Airway epithelial cell (primary cell): ENCODE measurements at places on chromosomes 2 and 18. TPM values are rescaled to one million over a fixed set of nuclear protein-coding genes. Genes with fewer than 3 reads are reported as not detected.

Gene DSG3
- 165 and 218 TPM in 2 replicates for total RNA-seq

Gene FAM237A
- not detected in 2 replicates for total RNA-seq

Gene SLC9A4
- total RNA-seq, result not detected in 2 replicates

Gene REG1A
- total RNA-seq, result not detected in 2 replicates

Gene MOGAT1
- total RNA-seq, result not detected in 2 replicates

Gene SERPINB12
- total RNA-seq, result 0.28 TPM in 1 of 2 replicates, not detected in the other

Gene C2orf80
- not detected in 2 replicates for total RNA-seq

Gene ETAA1
- total RNA-seq, result 13.4 and 17.5 TPM in 2 replicates

Gene TWIST2
- 10.0 and 14.7 TPM in 2 replicates for total RNA-seq

Gene KLHL14
- total RNA-seq, result not detected in 2 replicates

Gene ST6GAL2
- total RNA-seq, result 0.23 TPM in 1 of 2 replicates, not detected in the other

Gene MOCOS
- 1.2 and 2.9 TPM in 2 replicates for total RNA-seq

Gene PJVK
- 0.74 and 0.78 TPM in 2 replicates for total RNA-seq

Gene C18orf54
- 5.4 TPM in 2 replicates for total RNA-seq

Gene MRO
- not detected in 2 replicates for total RNA-seq

Gene IL36RN
- 9.6 and 11.6 TPM in 2 replicates for total RNA-seq

Gene ERMN
- not detected in 2 replicates for total RNA-seq

Gene ALK
- not detected in 2 replicates for total RNA-seq

Gene ATP6V1C2
- 0.09 and 0.42 TPM in 2 replicates for total RNA-seq

Gene HOXD8
- not detected in 2 replicates for total RNA-seq

Gene MDH1B
- total RNA-seq, result 0.14 and 0.28 TPM in 2 replicates

Gene HRH4
- 0.07 TPM in 1 of 2 replicates, not detected in the other for total RNA-seq

Gene FER1L5
- 0.21 TPM in 1 of 2 replicates, not detected in the other for total RNA-seq

Gene DNAJB2
- 42.6 and 50.6 TPM in 2 replicates for total RNA-seq

Gene SLC4A3
- total RNA-seq, result 5.9 and 6.5 TPM in 2 replicates

Gene SCYGR4
- total RNA-seq, result not detected in 2 replicates

Gene L3MBTL4
- total RNA-seq, result 0.05 and 0.07 TPM in 2 replicates

Gene REEP1
- total RNA-seq, result 0.14 TPM in 1 of 2 replicates, not detected in the other

Gene CDK15
- 0.46 TPM in 1 of 2 replicates, not detected in the other for total RNA-seq

Gene STON1
- 0.05 and 0.56 TPM in 2 replicates for total RNA-seq

Gene KLHL30
- 0.07 TPM in 1 of 2 replicates, not detected in the other for total RNA-seq

Gene EMILIN1
- 5.8 and 6.1 TPM in 2 replicates for total RNA-seq

Gene EPHA4
- 10.1 and 12.9 TPM in 2 replicates for total RNA-seq

Gene MROH2A
- total RNA-seq, result not detected in 2 replicates

Gene ERICH2
- total RNA-seq, result 0.60 TPM in 1 of 2 replicates, not detected in the other

Gene MORN2
- total RNA-seq, result 11.8 and 17.9 TPM in 2 replicates

Gene DCC
- total RNA-seq, result not detected in 2 replicates

Gene STPG4
- total RNA-seq, result not detected in 2 replicates

Gene CRYGC
- not detected in 2 replicates for total RNA-seq

Gene FBXO11
- total RNA-seq, result 24.3 and 36.1 TPM in 2 replicates

Gene DOCK10
- total RNA-seq, result 0.28 and 2.3 TPM in 2 replicates
